ENCODE measurements at places on chromosomes 5 and 9.

DNA sequence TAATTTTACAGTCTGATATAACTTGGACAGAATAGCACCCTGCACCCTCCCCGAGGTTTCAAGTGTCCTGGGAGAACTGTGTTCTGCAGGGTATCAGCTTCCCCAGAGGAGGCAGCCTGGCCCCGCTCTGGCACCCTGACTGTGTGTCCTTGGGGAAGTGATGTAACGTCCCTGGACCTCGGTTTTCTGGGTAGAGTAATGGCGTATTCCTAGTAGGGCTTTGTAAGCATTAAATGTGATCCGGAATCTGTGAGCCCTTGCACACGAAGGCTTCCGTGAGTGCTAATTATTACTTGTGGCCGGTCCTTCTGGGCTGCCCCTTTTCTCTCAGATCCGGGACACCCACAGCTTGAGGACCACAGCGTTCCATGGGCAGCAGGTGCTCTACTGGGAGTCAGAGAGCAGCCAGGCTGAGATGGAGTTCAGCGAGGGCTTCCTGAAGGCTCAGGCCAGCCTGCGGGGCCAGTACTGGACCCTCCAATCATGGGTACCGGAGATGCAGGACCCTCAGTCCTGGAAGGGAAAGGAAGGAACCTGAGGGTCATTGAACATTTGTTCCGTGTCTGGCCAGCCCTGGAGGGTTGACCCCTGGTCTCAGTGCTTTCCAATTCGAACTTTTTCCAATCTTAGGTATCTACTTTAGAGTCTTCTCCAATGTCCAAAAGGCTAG, 1.0 kb upstream of the CACFD1 start:
- no peak for DNase-seq

DNA sequence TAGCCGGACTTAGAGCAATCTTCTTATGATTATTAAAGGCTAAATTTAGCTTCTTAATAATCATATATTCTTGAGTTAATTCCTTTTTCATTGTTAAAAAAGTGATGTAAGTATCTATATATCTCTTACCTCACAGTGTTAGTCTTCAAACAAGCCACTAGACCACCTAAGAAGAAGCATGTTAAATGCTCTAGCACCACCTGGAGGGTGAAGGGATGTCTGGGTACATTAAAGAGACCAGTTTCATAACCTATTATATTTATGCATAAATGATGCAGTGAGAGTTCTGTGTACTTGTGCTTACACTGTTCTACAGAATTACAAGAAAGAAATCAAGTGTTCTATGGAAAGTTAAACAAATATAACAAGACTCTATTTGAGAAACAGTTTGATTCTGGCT, 55.9 kb upstream of the SLCO6A1 start:
- DNase-seq, result no peak

DNA sequence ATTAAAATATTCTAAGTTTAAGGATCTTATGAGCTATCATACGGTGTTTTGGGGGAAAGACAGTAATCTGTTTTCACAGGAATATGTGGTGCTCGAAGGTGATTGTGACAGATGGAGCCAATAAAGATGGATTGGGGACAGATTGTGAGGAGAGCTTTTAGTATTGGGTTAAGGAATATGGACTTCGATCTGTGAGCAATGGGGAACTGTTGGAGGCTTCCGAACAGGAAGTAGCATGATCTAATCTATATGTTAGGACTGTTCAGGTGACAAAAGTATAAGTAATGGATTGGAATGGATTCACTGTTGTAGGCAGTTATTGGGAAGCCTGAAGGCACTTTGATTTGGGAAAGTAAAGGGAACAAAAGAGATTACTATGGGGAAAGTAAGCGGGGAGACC, 7.4 kb upstream of the ELL2 start:
- DNase-seq, result no peak

GRCh38 chr5:17069995-17070511, 134.0 kb upstream of the MYO10 start:
- no peak for DNase-seq

DNA sequence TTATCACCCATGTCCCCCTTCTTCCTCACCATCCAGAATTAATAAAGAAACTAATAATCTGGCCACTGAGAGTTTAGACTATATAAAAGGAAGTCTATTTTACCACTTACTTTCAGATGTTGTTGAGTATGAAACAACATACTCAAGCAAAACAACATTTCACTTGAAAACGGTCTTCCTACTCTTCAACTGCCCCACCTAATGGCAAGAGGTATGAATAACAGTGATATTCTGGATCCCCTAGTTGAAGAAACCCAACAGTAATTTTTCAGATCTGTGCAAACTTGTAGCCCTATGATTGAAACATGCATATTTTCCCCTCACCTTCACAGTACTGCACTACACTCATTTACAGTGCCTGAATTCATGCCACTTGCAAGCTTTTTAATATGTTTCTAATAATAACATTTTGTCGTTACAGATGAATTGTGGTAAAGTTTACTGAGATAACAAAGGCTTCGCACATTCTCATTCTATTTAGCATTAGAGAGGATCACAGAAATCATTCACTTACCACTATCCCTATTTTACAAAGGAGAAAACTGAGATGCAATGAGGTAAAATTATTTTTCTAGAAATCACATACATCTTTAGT, 267.9 kb upstream of the PDE4D start:
- DNase-seq, result no peak

- no peak for DNase-seq
These were observed 33.4 kb downstream of the IRX2 start for GRCh38 chr5:2718115-2718514.

- DNase-seq, result no peak
These were observed 238.7 kb downstream of the NFIB start for GRCh38 chr9:14075218-14075617.

DNA sequence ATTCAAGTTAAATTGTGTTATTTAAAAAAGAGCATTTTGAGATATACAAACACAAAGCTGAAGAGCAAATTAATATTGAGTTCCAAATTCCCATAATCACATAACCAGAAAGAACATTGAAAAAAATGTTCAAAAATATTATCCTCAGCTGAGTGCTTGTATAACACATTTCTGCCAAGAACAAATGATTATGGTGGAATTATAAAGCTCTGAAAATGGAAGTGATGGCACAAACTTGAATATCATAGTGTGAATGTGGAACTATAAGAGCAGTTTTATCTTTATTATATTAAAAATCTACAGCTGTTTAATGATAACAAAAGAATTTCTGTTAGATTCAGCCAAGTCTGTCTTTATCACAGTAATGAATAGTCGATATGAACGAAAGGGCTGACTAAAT, 117.8 kb downstream of the MEF2C start:
- DNase-seq, result no peak

DNA sequence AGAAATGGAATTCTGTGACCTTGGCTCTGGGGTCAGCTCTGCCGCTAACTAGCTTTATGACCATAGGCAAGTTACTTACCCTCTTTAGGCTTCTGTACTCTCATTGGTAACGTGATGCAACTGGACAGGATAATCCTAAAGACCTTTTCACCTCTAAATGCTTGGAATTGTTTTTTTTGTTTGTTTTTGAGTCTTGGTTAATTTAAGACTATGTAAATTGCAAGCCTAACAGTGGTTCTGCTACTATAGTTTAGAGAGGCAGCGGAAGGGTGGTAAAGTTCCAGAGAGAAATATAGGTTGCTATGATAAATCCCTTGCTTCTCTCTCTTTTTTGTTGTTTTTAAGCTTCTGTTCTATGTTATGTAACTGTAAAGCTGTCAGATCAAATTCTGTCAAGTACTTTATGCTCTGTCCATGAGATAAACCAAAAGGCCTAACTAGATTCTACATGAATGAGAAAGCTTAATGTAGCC, 17.6 kb downstream of the FAM169A start:
- DNase-seq, result no peak

- DNase-seq, result no peak
These were observed 8.1 kb upstream of the RAD23B start for GRCh38 chr9:107274953-107275422.

DNA sequence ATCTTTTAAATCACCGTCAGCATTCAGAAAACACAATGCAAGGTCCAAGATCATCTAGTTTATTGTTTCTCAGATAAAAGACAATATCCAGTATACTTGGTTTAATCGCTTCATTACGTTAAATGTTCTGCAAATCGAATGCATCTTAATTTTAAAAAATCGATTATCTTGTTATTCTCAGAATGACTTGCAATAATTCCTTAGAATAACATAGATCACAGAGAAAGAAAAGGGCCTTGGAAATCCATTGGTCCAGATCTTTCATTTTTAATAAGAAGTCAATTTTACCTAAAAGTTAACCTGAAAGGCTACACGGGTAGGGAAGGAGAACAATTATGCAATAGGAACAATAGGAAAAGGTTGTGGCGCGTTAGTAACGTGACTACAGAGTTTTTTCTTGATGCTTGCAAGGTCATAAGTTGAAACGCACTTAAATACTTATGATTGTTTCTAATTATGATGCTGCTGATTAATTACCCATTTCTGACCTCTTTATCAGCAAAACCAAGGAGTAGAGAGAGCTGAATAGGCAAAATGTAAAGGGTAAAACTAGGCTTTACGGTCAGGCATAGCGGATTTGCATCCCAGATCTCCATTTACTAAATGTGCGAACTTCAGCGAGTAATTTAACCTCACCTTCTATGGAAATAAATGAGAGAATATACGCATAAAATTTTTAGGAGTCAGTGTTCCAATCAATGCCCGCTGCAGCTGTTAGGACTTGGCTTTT, 769 bp upstream of the LYRM7 start:
- DNase-seq, result no peak

GRCh38 chr5:116486588-116486987, 88.0 kb downstream of the SEMA6A start:
- DNase-seq, result no peak

DNA sequence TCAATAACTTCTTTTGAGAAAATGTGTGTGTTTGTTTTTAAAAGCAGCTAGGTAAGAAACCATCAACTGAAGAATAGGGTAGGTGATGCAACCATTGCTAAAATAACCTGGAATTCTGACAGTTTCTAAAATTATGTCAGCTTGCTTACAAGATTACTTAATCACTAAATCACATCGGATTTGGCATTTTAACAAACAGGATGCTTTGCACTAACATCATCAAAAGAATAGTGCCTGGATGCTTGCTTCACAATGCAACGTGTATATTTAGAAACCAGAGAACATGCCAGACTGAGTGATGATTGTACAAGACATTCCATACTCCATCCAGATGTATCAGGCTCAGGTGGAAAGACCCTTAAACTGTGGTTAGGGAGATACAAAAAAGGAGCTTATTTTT, 43.9 kb downstream of the PAM start:
- DNase-seq, result no peak

GRCh38 chr9:20722221-20722620, 38.2 kb downstream of the FOCAD start:
- no peak for DNase-seq

GRCh38 chr5:95909738-95910137, 51.9 kb downstream of the ELL2 start:
- DNase-seq, result no peak

DNA sequence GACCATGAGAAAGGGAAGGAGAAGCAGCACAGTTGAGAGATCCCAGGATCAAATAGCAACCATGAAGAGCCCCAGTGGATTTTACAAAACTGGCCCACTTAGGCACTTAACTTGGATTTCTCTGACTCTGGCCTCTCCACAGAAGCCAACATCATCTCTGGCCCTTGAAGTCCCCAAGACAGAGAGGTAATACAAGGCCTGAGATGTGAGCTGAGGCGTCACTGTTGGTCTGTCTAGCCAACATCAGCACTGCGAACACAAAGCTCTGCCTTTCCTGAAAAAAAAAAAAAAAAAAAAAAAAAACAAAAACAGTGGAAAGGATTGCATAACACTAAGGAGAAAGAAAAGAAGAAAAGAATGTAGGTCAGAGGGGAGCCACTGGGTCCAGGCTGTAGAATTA, 378.3 kb downstream of the BRINP1 start:
- DNase-seq, result no peak

DNA sequence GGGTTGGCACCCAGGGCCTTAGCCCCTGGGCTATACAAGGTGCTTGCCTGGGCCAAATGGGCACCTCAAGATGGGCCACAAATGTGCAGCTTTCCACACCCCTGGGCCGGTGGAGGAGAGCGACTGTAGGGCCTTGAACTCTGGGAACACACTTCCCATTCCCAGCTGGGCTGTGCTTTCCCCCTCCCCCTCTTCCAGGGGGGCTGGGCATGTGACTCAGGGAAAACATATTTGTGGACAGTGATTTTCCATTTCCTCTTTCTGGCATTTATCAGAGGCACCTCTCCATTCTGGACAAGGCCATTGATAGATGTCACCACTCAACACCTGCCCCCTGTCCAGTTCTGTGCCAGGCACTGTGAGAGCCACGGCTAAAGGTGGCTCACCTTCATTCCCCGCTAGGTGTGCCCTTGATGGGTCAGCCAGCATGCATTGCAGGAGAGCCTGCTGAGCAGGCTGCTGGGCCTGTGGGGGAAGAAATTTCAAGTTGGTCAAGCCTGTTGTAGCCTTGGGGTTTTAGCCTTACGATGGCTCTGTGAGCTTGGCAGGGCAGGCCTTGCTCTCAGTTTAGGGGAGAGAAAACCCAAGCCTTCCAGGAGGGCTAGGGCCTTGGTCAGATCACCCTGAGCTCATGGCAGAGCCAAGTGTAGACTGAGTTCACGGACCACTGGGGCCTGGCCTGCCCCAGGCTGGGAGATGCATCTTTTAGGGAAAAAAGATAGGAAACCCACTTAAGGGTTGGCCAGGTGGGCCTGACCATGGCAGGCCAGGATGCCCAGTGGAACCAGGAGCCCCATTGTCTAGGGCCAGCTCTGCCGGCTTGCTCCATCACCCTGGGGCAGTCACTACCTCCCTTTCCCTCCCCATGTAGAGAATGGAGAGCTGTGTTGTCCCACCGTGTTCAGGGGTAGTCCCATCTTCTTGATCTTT, 113.9 kb downstream of the DAB2IP start:
- DNase-seq, result no peak

DNA sequence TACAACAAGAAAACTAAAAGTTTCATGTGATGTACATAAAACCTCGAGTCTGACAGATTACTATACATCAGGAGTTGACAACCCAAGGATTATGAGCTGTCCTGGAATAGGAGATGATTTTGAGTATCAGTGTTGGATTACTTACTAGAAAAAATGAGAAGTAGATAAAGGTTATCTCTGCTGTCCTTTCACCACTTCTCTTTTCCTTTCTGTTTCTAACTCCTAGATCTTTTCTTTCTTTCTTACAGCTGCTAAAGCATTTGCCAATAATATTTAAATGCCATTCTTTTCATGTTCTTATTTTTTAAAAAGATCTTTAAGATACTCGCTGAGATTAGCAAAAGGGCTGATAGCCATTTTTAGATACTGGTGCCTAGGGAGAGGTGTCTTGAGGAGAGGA, 14.8 kb downstream of the RBM27 start:
- no peak for DNase-seq

- no peak for DNase-seq
These were observed 421.1 kb downstream of the KIF4B start for GRCh38 chr5:155434681-155435080.

DNA sequence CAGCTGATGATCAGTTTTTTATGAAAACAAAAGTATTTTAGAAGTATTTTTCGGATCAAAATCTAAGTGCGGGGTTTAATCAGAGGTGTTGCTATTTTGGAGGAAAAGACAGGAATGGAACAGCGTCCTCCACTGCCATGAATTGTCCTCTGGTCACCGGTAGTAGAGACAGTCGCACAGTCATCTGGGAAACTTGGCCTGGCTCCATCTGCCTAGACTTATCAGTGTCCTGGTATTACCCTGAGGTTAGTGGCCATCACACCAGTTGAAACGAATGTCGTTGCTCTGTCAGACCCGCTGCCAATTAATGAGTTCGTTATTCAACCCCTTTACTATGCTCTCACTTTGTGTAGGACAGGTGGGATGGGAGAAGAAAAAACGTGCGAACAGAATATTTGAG, 8.2 kb downstream of the TLX3 start:
- no peak for DNase-seq
